ENCODE measurements at places on chromosomes 5 and 9.

GRCh38 chr5:65434122-65434521, 47.6 kb downstream of the ADAMTS6 start:
- DNase-seq, result no peak

GRCh38 chr5:1134478-1134877, 22.6 kb upstream of the SLC12A7 start:
- DNase-seq, result no peak

DNA sequence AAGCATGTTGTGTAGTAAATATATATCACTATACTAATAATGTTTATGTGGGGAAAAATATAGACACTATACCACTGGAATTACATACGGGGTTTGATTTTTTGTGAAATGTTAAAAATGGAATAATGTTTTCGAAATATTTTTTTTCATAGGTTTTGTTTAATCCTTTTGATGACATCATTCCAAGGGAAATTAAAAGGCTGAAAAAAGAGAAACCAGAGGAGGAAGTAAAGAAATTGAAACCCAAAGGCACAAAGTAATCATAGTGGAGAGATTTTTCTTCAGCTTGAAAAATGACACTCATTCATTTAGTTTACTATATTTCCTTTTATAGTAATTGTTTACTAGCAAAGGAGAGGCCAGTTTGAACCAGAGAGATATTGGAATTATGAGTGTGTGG, 17.6 kb downstream of the CWC27 start:
- DNase-seq, result no peak

- no peak for DNase-seq
Measured at GRCh38 chr9:84207491-84207951, 133.0 kb downstream of the SLC28A3 start.

GRCh38 chr5:56974241-56974640, 22.3 kb upstream of the MIER3 start:
- DNase-seq, result no peak

GRCh38 chr9:89006267-89006666, 15.0 kb downstream of the S1PR3 start:
- DNase-seq, result no peak

Data from nephron progenitor cell (in vitro differentiated cells).